Erythroblast (primary cell): ENCODE measurements at places on chromosomes 7 and 10.

DNA sequence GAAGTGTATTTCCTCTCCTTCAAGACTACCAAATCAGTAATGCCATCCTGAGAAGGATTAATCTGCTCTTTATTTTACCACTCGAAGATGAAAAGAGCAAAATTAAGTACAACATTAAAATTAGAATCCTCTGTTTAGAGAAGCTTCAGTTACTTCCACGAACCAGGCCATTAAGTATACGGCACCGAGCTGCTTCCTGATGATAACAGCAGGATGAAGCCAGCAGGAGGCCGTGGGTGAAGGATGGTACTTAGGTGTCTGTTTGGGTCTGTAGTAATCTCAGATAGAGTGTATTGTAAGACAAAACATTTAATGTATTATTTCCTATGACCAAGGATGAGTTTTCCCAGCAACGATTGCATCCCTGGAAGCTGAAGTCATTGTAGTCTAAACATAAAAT, 362.8 kb downstream of the SFMBT2 start:
- no peak for DNase-seq

GRCh38 chr10:120420421-120420820, 36.6 kb upstream of the PLPP4 start:
- no peak for DNase-seq

GRCh38 chr10:14552015-14552414, 221.3 kb upstream of the FRMD4A start:
- no peak for DNase-seq

GRCh38 chr7:47786557-47787248, 161.6 kb downstream of the PKD1L1 start:
- DNase-seq: no peak

DNA sequence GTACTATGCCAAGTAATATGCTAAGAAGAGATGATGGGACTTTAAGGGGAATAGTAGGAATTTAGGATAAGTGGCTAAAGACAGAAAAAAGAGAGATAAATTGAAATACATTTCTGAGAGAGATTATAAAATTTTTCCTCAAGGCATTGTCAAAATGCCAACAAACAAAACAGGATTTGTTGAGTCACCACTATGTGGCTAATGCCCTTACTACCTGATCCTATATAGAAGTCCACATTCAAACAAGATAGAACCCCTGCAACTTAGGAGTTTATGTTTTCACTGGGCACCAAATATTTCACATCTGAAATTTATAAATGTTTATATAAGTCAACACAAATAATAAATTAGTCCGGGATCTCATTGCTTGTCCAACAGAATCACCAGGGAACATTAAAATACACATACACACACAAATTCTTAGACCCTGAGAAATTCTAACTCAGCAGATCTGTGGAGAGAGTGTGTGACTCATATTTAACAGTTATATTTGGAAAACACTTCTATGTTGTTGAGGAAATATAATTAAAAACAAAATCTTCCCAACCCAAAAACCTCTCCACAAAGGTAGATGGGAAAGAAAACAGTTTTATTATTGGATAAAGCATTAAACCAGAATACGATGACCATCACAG, 154.3 kb downstream of the PPP1R3A start:
- no peak for DNase-seq

- no peak for DNase-seq
Observed at GRCh38 chr10:77180794-77181193, 456.8 kb downstream of the KCNMA1 start.
